ENCODE measurements at places on chromosomes 4 and X.

GRCh38 chrX:54180403-54180802 lies 2.7 kb downstream of the FAM120C start:
- DNase-seq: no peak

DNA sequence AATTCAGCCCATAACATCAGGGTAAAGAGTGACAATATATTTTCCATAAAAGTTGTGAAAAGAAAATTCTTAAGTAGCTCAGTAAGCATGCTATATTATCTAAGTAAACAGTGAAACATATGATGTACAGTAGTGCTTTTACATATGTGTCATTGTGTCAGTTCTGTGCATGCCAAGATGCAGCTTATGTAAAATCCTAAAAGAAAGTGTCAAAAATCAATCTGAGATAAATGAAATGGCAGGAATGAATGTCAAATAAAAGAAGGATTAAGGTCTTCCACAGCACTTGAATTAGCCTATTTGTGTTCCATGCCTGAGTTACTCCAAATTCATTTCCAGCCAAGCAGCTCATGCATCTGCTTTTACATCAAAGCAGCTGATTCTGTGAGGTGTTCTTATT lies 452.7 kb upstream of the HS3ST1 start:
- no peak for DNase-seq

GRCh38 chr4:176964116-176964691 lies 171.5 kb upstream of the VEGFC start:
- DNase-seq: no peak

DNA sequence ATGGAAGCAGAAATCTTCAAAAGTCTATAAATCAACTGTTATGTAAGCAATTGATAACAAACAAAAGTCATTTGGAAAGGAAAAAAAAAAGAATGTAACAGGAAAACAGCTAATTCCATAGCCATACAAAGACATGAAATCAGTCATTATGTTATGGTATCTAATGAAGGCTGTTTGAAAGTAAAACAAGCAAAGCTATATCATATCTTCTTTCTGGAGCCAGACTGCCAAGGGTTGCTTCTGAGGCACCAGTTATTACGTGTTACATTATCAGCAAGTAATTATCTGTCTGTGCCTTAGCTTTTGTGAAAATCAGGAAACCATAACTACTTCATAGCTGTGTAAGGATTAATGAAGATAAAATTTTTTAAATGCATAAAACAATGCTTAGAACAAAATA lies 480.2 kb downstream of the FAT4 start:
- DNase-seq: no peak

- no peak for DNase-seq
Observed at GRCh38 chr4:31043382-31044062, 323.4 kb downstream of the PCDH7 start.

- no peak for DNase-seq
Observed at GRCh38 chrX:101744085-101744484, 84.4 kb upstream of the ARMCX2 start.

Data from CD4-positive, alpha-beta T cell (primary cell).